ENCODE measurements at places on chromosomes 16 and 17.

- DNase-seq: no peak
- no peak overlapping the region for H3K4me3 ChIP-seq
- H3K36me3 ChIP-seq: no peaks in the 10 kb centered on the region
- peaks cover 14% of the 10 kb centered on the region for H3K4me1 ChIP-seq
These were observed 25.0 kb upstream of the TAC4 start for GRCh38 chr17:49872754-49873377.

DNA sequence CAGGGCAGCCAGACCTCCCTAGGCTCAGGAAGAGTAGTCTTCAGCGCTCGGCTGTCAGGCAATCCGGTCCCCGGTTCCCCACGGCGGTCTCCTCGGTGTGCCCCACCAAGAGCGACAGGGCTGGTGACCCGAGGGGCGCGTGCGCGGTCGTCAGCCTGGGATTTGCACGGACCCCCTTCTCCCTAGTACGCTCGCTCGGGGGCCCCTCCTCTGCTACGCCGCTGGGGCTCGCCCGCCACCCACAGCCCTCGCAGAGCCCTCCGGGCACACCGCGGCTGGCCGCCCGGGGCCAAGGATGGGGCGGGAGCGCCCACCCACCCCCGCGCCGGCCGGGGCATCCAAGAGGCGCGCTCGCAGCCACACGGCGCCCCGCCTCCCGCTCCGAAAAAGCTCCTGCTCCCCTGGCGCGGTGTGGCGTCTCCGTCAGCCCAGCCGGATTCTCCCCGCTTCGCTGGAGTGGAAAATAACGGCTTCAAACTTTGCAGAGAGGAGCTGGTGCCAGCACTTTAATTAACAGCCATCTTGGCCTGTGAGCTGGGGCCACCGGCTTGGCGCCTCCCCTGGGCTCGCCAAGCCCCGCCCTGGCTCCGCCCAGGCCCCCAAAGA lies 2.1 kb upstream of the C1QL1 start:
- no peak overlapping the region for H3K27ac ChIP-seq
- peaks cover 55% of the 10 kb centered on the region for H3K27me3 ChIP-seq
- no peaks in the 10 kb centered on the region for H3K36me3 ChIP-seq
- H3K4me1 ChIP-seq: peaks cover 39% of the 10 kb centered on the region

- no peak overlapping the region for H3K4me3 ChIP-seq
- H3K27ac ChIP-seq: no peak overlapping the region
- H3K27me3 ChIP-seq: peaks cover 15% of the 10 kb centered on the region
- peaks cover under 1% of the 10 kb centered on the region for H3K4me1 ChIP-seq
These were observed 4.3 kb downstream of the SCNN1B start for GRCh38 chr16:23306199-23307100.

- no peaks in the 10 kb centered on the region for H3K36me3 ChIP-seq
- no peaks in the 10 kb centered on the region for H3K27me3 ChIP-seq
- no peak for DNase-seq
- H3K4me1 ChIP-seq: no peaks in the 10 kb centered on the region
- no peak overlapping the region for H3K4me3 ChIP-seq
These were observed 20.1 kb downstream of the USP6 start for GRCh38 chr17:5135726-5136579.

DNA sequence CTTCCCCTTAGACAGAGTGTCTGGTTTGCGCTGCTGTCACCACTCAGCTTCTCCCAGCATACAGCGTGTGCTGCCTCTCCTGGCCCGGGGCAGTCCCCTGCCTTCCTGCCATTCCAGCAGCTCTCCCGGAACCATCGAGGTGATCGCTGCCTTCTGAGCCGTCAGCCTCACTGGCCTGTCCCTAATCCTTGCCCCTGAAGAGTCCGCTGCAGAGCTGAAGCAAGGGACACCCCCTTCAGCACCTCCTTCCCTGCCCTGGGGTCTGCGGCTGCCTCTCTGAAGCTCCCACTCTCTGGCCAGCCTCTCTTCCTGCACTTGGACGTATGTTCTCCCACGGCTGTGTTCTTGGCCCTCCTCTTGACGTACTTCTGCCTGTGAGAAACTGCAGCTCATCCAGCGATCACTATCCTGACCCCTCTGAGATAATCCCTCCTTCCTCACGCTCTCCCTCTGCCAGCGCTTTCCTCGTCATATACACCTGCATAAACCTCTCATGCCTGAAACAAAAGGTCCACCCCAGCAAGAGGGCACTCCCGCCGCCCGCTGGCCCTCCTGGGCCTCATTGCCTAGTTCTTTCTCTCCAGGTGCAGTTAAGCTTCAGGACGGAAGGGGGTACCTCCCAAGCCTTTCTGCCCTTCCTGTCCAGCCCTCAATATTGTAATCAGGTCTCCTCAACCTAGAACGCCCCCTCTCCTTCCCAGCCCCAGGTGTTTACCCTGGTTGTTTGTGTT lies 220.6 kb upstream of the CHMP6 start:
- peaks cover 22% of the 10 kb centered on the region for H3K36me3 ChIP-seq
- peaks cover 54% of the 10 kb centered on the region for H3K4me1 ChIP-seq
- peak overlapping the region; percentile 4 for H3K27ac ChIP-seq
- H3K4me3 ChIP-seq: peak overlapping the region; percentile 44
- no peaks in the 10 kb centered on the region for H3K27me3 ChIP-seq

DNA sequence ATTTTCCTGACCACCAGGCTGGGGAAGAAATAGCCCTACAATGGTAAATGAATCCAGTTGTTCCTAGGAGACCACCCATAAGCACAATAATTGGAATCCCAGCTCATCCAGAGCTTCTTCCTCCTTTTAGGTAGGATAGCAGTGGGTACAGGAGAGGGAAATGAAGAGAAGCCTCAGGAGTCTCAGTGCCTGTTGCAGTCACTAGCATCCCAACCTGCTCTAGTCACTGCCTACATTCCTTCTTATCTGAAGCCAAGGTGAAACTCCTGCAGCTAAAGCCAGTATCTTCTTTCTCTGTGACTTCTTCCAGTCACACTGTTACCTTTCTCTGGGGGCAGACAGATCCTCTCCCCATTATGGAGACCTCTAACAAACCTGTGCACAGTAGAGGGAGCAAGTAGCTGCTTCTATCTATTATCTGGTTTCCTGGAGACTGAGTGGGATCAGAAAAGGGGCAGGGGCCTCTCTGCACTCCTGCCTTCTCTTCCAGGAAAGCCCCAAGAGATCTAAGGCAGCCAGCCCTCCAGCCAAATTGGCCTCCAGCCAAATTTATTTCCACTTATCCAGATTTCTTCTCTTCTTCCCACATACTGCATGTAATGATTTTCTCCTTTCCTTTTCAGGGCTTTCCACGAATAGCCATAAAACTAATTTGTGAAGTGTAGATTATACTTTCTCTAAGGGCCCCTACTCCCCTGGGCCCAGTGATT lies 85.5 kb downstream of the SSH2 start:
- H3K27me3 ChIP-seq: no peaks in the 10 kb centered on the region
- no peak overlapping the region for H3K27ac ChIP-seq
- DNase-seq: no peak
- H3K4me3 ChIP-seq: no peak overlapping the region

DNA sequence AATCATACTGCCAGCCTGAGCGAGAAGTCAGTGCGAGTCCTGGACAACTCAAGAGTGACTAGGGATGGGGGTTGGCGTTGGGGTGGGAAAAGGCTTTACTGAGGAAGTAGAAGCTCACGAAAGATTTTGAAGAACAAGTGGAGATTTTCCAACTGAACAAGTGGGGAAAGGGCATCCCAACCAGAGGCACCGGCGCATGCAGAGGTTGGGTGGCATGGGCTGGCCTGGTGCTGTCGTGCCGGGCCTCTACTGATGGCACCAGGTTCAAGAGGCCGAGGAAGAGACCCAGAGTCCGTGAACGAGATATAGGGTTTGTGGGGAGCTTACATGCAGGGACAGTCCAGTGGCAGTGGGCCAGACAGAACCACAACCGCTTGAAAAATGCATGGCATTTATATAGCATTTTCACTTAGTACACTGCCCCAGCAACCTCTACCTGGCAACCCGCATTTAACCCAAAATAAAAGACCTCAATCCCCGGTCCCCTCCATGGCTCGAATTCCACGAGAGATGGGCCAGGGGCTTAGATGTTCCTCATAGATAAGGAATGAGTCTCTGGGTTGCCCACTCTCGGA lies 7.7 kb upstream of the ITGA3 start:
- peaks cover 10% of the 10 kb centered on the region for H3K27me3 ChIP-seq
- DNase-seq: no peak
- H3K36me3 ChIP-seq: no peaks in the 10 kb centered on the region
- H3K27ac ChIP-seq: no peak overlapping the region
- peaks cover 35% of the 10 kb centered on the region for H3K4me1 ChIP-seq
- H3K4me3 ChIP-seq: no peak overlapping the region

DNA sequence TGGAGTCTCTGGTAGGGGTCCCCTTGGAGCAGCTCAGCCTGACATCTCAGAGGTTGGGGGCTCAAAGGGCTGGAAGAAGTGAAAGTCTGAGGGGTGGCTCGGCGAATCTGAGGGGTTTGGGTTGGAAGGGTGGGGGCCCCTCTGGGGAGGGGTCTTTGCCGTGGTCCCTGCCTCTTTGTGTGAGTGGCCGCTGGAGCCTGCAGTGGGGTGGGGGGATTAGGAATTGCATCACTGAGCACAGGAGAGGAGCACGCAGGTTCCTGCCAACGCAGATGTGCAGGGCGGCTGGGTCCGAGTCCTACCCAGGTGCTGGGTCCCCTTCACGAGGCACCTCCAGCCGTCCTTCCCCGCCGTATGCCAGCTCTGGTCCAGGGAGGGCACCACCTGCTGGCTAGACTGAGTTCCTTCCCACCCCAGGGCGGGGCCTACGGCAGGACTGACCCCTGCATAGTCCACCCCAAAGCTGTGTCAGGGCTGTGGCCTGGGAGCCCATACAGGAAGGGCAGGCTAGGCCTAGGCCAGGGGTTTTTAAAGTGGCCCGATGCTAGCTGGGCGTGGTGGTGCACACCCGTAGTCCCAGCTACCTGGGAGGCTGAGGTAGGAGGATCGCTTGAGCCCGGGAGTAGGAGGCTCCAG lies 9.9 kb downstream of the FMNL1 start:
- peak overlapping the region; percentile 99 for H3K4me3 ChIP-seq
- peaks cover 91% of the 10 kb centered on the region for H3K4me1 ChIP-seq
- peaks cover 34% of the 10 kb centered on the region for H3K36me3 ChIP-seq

- no peak overlapping the region for H3K27ac ChIP-seq
- DNase-seq: no peak
- H3K27me3 ChIP-seq: peaks cover under 1% of the 10 kb centered on the region
- no peak overlapping the region for H3K4me3 ChIP-seq
These were observed 89.3 kb downstream of the SDR42E1 start for GRCh38 chr16:81921843-81922584.

DNA sequence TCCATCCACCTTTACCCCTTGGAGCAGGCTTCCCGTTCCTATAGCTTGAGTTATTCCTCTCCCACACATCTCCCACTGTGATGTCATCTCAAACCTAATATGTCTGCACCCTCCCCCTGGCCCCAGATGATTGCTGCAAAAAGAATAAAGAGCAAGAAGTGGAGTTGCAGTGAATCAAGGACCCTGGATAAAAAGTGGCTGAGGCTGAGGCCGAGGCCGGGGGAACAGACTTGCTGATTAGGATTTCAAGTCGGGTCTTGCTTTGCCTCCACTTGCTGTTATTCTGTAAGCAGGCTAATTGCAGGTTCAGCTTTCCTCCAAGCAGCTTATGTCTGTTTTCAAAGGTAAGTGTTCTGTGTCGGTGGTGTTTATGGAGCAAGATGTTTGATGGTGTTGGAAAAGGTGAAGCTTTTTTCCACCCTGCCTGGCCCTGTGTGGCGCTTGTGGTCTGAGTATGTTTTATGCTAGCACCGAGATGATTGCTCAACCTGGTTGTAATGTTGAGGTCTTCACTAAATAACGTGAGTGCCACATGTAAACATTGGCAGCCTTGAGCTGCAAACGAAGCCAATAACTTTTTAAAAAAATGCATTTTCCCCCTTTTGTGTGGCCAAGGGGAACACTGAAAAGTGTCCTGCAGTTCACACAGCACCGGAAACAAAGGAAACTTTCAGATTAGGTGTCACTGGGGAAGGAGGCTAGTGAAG lies 15.4 kb downstream of the HS3ST3B1 start:
- H3K27me3 ChIP-seq: no peaks in the 10 kb centered on the region
- no peak overlapping the region for H3K27ac ChIP-seq
- H3K4me3 ChIP-seq: no peak overlapping the region
- H3K4me1 ChIP-seq: peaks cover 62% of the 10 kb centered on the region
- no peak for DNase-seq
- peaks cover 19% of the 10 kb centered on the region for H3K36me3 ChIP-seq

DNA sequence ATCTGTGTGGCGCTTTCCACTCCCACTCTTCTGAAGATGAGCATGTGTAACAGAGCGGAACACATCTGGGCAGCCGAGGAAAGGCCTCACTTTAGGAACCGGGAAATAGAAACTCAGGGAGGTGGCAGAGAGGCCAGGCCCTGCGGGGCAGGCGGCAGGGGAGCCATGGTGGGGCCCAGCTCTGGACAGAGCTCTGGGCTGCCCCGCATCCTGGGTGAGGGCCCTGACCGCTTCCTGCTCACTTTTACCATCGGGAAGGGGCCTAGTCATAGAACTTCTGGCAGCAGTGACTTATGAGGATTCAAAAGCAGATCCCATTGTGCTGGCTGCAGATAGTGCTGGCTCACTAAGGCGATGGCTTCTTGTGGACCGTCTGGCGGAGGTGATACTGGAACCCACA lies 22.6 kb downstream of the COX4I1 start:
- no peak overlapping the region for H3K27ac ChIP-seq
- peaks cover 9% of the 10 kb centered on the region for H3K4me1 ChIP-seq
- no peak overlapping the region for H3K4me3 ChIP-seq
- no peaks in the 10 kb centered on the region for H3K36me3 ChIP-seq
- H3K27me3 ChIP-seq: peaks cover 6% of the 10 kb centered on the region

- H3K4me1 ChIP-seq: no peaks in the 10 kb centered on the region
- DNase-seq: no peak
- no peak overlapping the region for H3K4me3 ChIP-seq
- no peaks in the 10 kb centered on the region for H3K27me3 ChIP-seq
These were observed 308.2 kb downstream of the TOX3 start for GRCh38 chr16:52238710-52239109.

- DNase-seq: peak; percentile 24
- H3K4me1 ChIP-seq: peaks cover 13% of the 10 kb centered on the region
- H3K36me3 ChIP-seq: no peaks in the 10 kb centered on the region
- H3K4me3 ChIP-seq: peak overlapping the region; percentile 49
These were observed 1.0 kb downstream of the SLC47A1 start for GRCh38 chr17:19534562-19535149.

DNA sequence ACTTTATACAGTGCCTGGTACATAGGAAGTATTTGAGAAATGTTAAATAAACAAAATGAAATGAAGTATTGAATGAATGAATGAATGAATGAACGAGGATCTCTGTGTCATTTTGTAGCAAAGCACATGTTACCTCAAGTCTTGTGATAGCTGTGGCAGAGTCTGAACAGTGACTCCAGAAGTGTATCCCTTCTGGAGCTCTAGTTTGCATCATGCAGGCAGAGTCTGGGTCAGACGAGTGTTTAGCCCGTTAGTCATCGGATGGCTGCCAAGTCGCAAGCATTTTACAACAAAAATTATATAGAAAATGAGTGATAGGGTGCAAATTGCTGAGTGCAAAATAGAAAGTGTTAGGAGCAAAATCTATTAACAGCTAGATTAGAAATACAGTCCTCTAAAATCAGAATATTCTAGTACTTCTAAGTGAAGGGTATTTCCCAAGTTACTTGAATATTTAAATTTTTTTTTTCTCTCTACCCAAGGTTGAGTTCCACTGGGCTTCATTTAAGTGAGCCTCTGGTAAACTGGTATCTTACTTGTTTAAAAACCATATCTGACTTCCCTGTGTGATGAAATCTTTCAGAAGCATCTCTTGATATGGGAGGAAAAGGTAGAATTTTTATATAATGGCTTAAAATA lies 113.3 kb downstream of the FTO start:
- H3K36me3 ChIP-seq: peaks cover 40% of the 10 kb centered on the region
- no peak overlapping the region for H3K4me3 ChIP-seq
- H3K4me1 ChIP-seq: peaks cover 17% of the 10 kb centered on the region

Data from activated naive CD8-positive, alpha-beta T cell treated with anti-CD3 and anti-CD28 coated beads, Interleukin-2, amount 50 U/mL, for 24 hours (primary cell).